Esophagus squamous epithelium (tissue), 5 donors: ENCODE measurements at places on chromosomes 11 and 22.

GRCh38 chr11:20258376-20258895 is 98.2 kb upstream of the DBX1 start:
- DNase-seq: no peak

DNA sequence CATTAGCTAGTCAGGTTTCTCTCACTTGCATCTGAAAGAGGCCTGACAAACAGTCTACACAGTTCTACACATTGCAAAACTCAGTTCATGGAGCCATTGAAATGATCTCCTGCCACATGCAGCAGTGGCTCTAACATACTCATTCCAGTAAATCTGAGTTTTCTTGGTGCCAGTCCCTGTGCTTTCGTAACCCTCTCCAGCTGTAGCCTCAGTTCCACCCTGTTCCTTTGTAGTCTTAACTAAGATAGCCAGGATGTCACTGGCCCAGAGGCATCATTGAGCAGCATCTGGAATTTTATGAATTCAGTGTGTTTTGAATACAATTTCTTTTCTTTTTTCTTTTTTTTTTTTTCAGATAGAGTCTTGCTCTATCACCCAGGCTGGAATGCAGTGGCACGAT is 37.4 kb upstream of the ZBED5 start:
- DNase-seq: no peak

GRCh38 chr11:123430721-123431497 is 840 bp downstream of the GRAMD1B start:
- no peak for DNase-seq

DNA sequence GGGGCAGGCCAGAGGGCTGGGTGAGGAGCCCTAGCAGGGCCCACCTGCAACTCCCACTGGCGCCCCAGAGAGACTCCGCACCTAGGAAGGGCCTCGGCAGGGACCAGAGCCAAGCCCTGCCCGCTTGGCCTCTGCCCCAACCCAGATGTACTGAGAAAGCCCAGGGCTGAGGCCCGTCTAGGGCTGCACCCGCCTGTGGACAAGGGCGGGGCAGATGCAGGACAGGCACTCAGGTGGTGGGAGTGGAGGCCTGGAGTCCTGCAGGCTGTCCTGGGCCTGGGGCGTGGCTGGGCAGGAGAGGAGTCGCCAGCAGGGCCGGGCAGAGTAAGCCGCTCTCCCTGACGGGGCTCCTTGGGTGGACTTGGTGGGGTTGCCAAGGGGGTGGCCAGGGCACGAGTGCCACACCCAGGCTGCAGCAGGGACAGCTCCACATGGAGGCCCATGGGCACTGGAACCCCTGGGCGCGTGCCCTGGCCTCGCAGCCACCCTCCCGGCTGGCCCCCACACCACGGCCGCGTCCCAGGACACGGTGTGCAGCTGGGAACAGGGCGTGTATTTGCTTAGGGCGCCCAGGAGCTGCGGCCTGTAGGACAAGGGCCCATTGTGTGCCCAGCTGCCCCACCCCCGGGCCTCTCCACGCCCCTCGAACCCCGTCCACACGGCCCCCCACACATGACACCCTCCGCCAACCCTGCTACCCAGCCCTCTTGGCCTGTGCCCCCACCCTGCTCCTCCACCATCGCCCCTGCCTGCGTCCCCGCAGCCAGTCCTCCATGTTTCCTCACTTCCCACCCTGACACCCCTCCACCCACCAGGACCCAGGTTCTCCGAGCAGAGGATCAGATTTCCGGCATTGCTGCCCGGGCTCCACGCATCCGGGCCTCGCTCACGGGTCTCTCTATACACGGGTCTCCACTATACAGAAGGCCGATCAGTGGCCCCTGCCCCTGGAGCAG is 11.3 kb upstream of the PIM3 start:
- no peak for DNase-seq

GRCh38 chr22:35625763-35626432 is 8.8 kb upstream of the MB start:
- no peak for DNase-seq

DNA sequence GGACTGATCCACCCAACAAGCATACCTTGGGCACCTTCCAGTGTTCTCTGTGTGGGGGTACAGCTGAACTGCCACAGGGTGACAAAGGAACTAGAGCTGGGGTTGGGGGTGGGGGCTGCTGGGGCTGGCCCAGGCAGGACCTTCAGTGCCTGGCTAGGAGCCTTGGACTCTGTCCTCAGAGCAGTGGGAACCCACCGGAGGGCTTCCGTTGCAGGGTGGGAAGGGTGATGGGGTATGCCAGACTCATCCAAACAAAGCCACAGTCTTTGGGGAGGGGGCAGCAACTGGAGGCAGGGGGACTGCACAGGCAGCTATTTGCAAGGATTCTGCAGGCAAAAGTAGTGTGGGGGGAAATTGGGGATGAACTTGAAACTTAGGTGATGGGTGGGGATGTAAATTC is 35.7 kb upstream of the CLDN5 start:
- no peak for DNase-seq

GRCh38 chr22:44891293-44891747 is 118.5 kb downstream of the PHF21B start:
- no peak for DNase-seq

- no peak for DNase-seq
Observed at GRCh38 chr22:21917181-21917958, 35.3 kb downstream of the PPM1F start.

DNA sequence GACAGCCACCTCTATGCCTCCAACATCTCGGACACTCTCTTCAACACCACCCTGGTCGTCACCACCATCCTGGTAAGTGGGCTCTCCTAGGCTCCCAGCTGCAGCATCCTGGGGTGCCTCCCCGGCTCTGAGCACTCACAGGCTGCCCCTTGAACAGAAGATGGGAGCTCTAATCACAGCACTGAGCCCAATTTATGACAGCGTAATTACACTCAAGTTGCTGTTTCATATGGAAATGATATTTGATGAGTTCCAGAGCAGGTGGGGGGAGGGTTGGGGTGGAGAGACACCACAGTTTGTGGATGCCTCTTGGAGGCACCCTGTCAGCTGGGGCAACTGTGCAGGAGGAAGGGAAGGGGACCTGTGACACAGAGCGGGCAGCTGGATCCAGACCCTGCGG is 125.3 kb upstream of the TBCEL start:
- DNase-seq: no peak

GRCh38 chr22:46057246-46058090 is 80.5 kb upstream of the WNT7B start:
- no peak for DNase-seq

DNA sequence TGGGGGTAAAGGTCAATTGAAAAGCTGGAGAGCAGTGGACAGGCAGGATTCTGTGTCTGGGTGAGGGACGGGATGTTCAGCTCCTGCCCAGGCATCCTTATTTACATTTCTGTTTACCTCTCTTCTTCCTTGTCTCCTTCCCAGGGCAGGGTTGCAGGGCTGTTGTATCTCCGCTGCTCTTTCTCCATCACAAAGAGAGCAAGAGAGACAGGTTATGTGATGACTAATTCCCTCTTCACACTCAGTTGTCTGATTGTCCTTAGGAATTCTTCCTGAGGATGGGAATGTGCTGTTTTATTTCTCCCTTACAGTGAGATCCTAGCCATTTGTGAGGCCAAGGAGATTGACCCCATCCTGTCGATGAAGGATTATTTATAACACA is 104.9 kb downstream of the VPREB1 start:
- DNase-seq: no peak

- DNase-seq: no peak
Observed at GRCh38 chr22:41831828-41832552, 915 bp upstream of the SREBF2 start.

- DNase-seq: no peak
Observed at GRCh38 chr22:29625090-29625825, 21.8 kb downstream of the NF2 start.

DNA sequence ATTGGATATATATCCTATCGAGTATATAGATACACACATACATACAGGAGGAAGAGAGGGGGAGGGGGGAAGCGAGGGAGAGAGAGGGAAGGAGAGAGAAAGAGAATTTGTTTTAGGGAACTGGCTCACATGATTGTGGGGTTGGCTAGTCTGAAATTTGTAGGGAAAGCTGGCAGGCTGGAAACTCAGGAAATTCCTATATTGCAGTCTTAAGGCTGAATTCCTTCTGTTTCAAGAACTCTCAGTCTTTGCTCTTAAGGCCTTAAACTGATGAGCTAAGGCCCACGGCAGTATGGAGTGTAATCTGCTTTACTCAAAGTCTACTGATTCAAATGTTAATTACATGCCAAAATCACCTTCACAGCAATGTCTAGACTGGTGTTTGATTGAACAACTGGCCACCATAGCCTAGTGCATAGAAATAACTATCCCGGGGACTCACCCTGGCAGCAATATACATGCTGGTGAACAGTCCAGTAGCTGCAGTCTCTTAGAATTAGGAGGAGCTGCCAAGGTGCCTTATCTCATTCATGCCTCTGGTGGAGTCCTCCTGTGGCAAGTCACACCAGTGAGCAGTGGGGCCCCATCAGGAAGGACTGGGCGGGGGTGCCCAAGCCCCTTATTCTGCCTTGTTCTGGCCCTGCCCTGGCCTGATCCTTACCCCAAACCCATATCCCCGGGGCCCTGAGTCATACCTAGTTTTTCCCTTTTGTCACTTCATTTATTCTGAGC is 59.7 kb upstream of the AMPD3 start:
- no peak for DNase-seq
